ENCODE measurements at places on chromosomes 5 and 9.

DNA sequence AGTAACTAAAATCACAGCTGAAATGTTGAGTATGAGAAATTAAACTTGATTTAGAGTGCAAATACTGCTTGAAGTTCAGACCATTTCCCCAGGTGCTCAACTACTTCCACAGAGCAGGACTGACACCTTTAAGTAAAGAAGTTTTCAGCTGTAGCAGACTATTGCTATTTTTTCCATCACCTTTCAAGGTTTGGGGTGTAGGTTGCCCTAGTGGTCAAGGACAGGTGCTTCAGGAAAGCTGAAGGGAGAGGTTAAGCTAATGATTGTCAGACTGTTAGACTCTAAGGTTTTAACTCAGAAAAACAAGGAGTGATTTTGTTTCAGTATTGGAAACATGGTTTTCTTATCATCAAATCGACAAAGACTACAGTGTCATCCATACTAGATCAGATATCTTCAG is 162.1 kb downstream of the CCDC192 start:
- DNase-seq: no peak

DNA sequence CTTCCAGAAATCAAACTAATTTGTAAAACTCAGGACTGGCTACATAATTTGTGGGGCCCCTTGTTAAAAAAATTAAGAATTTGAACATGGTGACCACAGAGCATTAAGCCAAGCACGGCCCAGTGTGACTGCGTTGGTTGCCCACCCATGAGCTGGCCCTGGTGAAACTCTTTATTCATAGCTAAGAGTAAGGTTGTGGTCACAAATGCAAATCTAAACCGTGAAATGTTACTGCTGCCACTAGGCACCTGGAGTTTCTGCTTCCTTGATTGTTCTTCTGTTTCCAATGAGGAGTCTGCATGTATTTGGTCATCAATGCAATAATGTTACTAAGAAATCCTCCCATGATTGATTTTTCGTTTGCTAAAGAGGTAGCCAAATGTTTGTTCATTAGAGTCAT is 4.2 kb downstream of the GCNT1 start:
- no peak for DNase-seq

DNA sequence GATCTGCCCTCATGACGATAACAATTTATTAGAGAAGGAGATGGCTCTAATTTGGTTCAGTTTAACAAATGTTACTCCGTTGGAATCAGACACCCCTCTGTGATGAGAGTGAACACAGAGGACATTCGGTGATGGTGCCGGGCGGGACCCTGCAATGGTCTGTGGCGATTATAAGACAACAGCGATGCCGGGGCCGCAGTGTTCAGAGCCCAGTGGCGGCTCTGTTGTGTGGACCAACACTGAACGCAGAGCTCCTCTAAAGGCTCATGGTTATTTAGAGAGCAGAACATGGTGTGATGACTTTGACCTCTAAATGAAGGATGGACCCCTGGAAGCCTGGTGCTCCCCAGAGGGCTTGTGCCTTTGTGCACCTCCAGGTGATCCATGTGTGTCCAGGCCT is 21.2 kb downstream of the UBE2QL1 start:
- no peak for DNase-seq

DNA sequence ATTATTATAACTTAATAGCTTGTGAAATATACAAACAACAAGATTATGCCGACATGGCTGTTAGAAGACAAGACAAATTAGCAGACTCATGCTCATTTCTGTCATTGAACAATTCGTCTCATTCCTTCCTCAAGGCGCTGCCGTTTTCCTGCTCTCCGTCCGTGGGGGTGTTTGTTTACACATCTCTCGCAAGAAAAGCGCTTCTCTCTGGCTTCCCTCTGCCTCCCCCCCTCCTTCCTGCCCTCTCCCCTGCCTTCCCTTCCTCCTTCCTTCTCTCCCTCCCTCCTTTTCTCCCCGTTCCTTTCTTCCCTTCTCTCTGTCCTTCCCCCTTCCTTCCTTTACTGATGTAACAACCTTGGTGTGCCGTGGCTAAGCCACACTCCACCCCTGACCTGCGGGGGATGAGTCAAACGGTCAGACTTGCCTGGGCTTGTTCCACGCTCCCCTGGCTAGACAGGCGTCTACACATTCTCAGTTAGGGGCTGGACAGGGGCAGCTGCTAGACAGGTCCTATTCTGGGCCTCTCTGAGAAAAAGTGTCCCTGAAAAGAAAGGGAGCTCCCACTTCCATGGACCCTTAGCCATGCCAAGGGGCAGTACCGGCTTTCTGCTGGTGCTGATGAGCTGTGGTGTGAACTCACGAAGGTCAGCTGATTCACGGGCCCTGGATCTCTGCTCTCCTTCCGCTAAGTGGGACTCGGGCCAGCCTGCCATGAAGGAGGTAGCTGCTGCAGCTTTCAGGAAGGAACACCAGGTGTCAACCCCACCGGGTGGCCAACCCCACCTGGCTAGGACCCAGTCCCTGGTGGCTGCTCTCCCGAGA is 32.0 kb upstream of the SPTLC1 start:
- DNase-seq: peak; percentile 27

DNA sequence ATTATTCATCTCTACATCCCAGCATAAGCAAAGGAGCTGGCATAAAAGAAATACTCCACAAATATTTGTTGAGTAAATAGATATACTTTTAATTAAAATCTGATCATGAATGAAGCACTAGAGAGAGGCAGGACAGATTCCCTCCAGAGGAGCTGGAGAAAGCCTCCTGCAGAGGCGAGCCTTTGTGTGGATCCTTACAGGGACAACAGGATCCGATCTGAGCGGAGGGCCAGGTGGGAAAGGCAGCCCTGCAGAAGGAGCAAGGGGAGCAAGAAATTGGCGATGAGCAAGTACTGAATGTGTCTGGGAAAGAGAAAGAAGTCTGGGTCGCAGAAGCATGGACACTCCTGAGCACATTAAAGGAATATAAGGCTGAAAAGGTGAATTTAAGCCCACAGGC is 69.4 kb downstream of the EBF1 start:
- DNase-seq: no peak

- DNase-seq: no peak
Measured at GRCh38 chr5:157987259-157987658, 128.3 kb upstream of the CLINT1 start.

DNA sequence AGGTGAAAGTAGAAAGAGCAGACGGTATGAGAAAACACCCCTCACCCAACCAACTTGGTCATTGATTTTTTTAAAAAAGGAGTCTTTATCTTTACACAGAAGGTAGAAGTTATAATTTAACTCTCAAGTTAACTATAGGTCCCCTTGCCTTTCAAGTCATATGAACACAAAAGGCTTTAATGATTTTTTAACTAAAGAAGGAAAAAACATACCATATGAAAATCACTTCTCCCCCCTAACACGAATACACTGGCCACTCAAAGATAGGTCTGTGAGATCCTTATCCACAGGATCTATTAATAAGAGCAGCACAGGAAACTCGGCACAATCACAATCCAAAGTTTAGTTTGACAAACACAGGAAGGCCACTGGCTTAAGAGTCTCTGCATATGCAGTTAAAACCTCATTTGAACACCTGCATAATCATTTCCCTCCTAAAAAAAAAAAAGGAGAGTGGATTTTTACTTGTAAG is 138.0 kb downstream of the ENC1 start:
- no peak for DNase-seq

DNA sequence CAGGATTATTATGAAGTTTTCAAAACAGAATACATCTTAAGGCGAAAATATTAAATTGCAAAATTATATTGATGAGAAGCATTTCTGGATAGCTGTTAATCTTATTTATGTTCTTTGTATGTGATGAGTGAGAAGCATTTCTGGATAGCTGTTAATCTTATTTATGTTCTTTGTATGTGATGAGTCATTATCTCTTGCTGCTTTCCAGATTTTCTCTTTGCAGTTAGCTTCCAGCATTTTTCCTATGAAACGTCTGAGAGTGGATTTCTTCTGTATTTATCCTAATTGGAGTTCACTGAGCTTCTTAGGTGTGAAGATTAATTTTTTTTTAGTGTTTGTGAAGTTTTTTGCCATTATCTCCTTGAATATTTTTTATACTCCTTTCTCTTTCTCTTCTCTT is 8.2 kb downstream of the TMEM232 start:
- DNase-seq: peak; percentile 26

DNA sequence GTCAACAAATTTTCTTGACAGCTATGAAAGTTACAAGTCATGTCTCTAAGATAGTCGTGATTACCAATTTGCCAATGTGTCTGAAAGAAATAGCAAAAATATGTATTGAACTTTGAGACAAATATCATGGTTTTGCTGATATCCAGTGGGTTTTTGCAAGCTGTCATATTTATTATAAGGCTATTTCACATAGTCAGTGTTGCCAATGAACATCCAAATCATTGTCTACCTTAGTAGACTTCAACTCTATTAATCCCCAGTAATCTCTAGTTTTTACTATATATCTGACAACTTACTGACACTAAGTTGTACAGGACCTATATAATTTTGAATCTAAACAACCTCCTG is 203.2 kb downstream of the TSSK1B start:
- no peak for DNase-seq

- no peak for DNase-seq
Measured at GRCh38 chr9:79403495-79403894, 168.3 kb upstream of the TLE4 start.

GRCh38 chr5:169085636-169086035 is 215.3 kb downstream of the SLIT3 start:
- no peak for DNase-seq

- no peak for DNase-seq
Measured at GRCh38 chr9:71048280-71048679, 73.1 kb downstream of the TRPM3 start.

GRCh38 chr9:86801246-86801645 is 146.1 kb downstream of the GAS1 start:
- DNase-seq: peak; percentile 84

- no peak for DNase-seq
Measured at GRCh38 chr5:38009749-38010358, 170.0 kb upstream of the GDNF start.

DNA sequence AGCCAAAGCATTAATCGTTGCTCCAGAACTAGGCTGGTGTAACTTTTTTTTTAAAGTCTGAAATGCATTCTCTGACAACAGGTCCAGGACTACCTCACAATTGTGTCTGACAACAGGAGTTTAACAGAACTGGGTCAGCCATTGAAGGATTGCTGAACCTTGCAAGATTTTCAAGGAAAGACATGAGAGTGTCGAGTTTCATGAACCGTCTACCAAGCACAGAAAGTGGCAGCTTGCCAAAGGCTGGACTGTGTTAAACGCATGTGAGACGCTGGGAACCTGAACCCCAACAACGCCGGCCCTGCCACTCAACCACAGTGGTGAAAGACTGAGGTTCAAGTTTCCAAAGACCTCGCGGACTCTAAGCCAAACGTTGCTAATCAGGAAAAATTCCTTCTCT is 79.1 kb downstream of the LHFPL2 start:
- DNase-seq: no peak

GRCh38 chr9:71812385-71812784 is 44.1 kb upstream of the CEMIP2 start:
- DNase-seq: peak; percentile 50

DNA sequence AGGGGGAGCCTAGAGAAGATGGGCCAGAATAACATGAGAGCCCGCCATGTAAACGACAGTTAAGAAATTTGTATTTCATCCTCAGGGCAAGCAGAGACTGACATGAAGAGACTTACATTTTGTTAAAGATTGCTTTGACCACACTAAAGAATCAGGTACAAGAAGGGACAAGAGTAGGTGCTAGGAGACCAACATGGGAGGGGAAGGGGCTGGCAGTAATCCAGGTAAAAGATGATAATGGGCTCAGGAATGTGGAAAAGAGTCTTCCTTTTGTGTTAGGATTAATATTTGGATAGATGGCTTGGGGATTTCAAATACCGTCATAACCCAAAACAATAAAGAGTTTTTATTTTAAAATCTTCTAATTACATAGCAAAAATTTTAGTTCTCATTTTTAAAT is 137.3 kb downstream of the ZNF462 start:
- DNase-seq: no peak

DNA sequence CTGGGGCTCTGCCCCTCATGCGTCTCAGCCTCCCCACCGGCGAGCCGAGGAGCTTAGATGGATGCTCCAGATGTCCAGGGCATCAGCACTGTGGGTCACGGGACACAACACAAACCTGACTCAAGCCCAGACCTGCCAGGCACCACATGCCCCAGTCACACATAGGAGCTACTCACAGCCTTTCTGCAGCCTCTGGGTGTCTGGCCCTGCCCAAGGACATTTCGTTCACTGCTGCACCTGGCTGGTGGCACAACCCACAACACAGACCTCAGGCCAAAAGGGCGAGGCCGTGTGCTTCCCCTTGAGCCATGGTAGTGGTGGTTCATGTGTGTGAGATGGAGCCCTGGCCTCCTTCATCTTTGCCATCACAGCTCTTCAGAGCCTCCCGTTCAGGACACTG is 89.6 kb upstream of the FCN2 start:
- DNase-seq: no peak

- no peak for DNase-seq
Measured at GRCh38 chr5:76337953-76338451, 65.1 kb upstream of the IQGAP2 start.

GRCh38 chr5:9437741-9438240 is 108.1 kb downstream of the SEMA5A start:
- DNase-seq: no peak

DNA sequence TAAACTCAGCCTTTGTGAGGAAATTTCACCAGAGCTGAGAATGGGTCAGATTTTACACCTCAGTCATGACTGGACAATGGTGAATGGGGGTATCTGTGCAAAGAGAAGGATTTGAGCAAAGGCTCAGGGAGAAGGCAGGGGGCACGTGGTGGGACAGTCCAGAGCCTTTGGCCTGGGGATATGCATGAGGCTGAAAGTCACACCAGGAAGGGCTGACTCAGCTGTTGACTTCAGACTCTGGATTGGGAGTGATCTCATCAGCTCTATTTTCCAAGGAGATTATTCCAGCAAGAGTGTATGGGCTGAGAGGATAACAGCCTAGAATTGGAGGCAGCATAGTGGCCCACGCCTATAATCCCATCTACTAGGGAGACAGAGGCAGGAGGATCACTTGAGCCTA is 53.6 kb downstream of the SAXO1 start:
- no peak for DNase-seq

DNA sequence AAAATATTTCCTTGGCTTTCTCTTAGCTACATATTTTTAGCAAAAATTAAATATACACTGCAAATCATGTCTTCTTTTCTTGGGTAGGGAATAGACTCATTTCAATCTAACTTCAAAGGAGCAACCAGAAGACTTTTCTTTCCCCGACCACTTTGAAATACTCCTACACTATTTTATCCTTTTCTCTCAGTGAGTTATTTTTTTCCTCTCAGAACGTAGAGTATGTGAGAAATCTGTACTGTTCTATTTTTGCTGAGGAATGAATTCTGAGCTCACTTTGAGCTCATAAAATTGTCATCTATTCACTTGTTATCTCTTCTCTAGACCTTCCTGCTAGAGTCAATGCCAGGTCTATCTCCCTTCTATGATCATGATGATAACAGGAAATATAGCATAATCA is 22.2 kb upstream of the DAPK1 start:
- DNase-seq: no peak

GRCh38 chr5:152246401-152246800 is 158.7 kb downstream of the NMUR2 start:
- no peak for DNase-seq

DNA sequence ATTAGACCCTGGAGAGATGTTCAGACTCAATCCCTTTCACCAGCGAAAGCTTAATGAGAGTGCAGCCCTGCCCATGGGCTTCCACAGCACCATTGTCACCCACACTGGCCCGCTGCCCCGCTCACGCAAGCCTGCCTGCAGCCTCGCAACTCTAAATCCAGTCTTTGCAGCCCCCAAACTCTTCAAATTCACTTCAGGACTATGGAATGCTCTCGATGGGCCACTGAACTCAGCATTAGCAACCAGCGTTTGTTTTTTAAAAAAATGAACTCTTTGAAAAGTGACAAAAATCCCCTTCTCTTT is 17.1 kb downstream of the DCANP1 start:
- DNase-seq: no peak

GRCh38 chr5:62653864-62654575 is 75.4 kb downstream of the LRRC70 start:
- no peak for DNase-seq
